Chondrocyte (in vitro differentiated cells): ENCODE measurements at places on chromosomes 3 and 15. TPM values are rescaled to one million over a fixed set of nuclear protein-coding genes. Genes with fewer than 3 reads are reported as not detected.

LRRIQ4 gene
- not detected in 3 replicates for total RNA-seq

DNA sequence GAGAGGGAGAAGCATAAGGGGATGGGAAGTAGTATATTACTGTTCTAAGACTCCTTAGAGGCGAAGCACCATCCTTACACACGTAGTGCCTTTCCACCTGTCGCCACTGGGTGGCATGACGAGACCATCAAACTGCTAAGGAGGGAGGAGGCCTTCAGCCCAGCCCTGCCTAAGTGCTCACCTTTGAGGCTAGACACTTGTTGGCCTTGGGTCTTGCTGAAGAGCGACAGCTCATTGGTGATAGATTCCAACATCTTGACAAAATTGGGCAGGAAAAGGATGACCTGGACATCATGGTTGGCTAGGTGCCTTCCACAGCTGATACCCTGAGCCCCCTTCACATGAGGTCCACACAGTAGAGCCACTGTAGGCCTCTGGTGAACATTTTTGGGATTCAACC is 19.6 kb downstream of the CLK3 start:
- DNase-seq: no peak

MUC13 gene
- not detected in 3 replicates for total RNA-seq

GRCh38 chr15:51186891-51187290 is 92.2 kb upstream of the TNFAIP8L3 start:
- no peak for DNase-seq

DNA sequence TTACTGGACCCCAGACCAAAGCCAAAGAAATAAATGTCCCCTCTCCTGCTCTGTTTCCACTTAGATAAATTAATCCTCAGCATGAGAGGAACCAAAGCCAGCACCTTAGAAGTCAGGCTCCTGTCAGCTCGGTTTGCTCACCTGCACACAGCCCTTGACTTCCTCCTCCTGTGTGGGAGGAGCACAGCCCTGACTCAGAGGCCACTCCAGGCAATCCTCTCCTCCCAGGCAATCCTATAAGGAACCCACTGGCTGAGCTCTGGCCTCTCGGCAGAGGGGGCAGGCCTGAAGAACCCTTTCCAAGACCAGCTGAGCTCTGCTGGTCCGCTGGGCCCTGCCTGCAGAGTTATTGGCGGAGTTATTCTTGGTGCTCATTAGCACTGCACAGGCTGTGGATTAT is 30.8 kb downstream of the LIPC start:
- DNase-seq: no peak

- no peak for DNase-seq
Observed at GRCh38 chr15:26901041-26901440, 34.2 kb downstream of the GABRA5 start.

DNA sequence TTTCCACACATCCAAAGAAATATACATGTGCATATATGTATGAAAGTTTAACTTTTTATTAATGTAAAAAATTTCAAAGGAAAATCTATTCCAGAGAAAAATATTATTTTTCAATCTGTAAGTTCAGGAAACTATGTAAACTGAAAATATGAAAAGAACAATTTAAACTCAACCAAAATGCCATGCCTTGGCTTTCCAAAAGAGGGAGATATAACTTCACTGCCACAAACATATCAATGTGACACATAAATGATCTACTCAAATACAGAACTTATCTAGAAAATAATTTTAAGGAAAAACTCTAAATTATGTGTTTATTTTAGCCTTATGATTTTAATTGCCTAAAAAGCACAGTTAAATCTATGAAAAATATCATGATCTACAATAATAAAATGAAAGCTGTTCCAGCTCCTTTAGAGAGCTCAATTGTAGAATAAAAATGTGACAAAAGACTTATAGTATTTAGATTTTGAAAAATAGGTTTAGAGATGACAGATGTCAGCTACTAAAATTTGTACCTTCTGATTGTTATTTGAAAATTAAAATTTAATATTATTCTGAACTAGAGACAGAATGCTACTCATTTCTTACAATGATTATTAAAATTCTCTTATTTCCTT is 94.8 kb downstream of the GBE1 start:
- DNase-seq: no peak

DNA sequence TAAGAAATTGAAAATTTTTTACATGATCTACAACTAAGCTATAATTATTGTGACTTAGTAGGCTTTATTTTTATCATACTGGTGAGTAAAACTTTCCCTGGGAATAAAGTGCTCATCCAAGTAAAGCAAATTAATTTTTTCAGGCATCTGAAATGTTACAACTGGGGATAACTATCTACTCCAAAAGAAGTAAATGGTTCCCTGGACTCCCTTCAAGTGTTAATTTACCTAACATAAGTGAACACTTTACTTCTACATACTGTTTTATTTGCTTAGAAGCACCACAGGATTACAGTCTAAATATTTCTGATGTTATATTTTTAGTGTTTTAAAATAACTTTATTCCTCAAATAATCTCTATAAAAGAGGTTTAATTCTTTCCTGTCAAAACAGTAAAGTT is 57.8 kb downstream of the IFT57 start:
- DNase-seq: no peak

GP9 gene
- not detected in 3 replicates for total RNA-seq

DNA sequence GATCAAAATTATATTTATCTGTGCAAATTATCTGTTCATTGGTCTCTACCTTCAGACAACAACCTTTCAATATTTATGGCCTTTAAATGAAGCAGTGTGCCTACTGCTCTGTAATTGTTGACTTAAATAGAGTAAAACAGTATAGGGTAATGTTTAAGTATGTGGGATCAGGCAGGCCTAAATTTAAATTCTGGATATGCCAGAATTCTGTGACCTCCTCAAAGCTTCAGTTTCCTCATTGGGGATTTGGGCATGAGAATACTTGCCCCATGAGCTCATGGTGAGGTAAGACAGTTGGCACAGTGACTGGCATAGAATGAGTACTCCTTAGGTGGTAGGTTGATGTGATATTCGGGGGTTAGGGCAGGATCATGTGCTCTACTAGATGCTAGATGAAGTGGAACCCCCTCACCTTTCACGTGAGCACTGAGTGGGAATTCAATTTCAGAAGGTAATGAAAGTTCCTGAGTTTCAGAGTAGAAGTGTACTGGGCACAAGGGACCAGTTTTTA is 14.9 kb downstream of the ARL8B start:
- DNase-seq: no peak

DNA sequence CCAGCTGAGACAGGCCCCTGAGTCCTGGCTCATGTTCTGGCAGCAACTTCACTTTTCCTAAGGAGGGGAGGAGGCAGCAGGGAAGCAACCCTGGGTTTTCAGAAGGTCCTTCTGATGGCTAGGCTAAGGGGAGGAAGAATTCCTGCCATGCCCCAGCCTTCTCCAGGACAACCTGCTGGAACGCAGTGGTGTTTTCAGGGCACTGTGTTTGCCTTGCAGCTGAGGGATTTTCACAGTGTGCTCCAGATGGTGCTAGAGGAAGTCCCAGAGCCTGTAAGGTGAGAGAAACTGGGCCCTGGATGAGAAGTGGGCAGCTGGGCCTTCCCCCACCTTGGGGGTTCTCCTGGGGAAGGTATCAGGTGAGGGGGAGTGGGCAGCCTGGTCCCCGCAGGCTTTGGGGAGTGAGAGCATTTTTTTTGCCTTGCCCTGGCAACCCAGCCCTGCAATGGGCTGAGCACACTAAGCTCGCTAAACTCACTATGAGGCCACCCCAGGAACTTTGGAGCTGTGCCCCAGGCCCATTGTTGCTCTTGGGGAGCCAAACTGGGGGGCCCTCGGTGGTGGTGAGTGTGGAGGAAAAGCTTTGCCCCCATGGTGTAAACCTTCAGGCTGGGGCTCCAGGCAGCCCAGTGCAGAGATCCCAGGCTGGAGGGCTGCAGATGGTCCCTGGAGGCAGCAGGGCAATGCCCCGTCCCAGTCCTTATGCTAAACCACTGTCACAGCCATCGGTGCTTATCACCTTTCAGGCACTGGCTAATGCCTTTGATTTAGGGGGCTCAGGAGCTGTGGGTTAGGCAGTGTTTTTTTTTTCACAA is 41.1 kb downstream of the ACAA1 start:
- no peak for DNase-seq

DNA sequence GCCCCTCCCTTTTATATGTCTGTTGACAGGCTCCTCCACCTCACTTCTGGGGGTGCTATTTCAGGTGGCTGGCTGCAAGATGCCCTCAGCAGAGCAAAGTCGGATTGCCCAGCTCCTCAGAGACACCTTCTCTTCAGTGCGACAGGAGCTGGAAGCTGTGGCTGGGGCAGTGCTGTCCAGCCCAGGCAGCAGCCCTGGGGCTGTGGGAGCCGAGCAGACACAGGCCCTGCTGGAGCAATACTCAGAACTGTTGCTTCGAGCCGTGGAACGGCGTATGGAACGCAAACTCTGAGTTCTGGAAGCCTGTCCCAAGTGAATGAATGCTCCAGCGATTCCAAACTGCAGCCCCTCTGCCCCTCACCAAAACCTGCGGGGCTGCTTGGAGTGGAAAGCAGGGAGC is 2.7 kb upstream of the JMJD7 start:
- DNase-seq: no peak

DNA sequence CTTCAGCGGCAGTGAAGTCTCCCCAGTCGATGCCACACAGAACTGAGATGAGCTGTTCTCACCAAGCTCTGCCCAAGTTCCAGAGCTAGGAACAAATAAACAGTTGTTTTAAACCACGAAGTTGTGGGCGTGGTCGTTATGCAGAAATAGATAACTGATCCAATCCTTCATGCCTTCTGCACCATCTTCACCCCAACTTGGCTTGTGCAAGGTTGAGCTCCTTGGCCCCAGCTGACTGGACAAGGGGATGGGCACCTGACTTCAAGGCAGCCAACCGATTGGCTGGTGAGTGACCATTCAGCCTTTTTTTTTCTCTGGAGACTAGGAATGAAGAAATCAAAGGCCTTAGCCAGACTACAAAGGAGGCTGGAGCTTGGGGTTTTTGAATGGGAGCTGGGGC is 23.9 kb downstream of the LINGO1 start:
- DNase-seq: no peak

DNA sequence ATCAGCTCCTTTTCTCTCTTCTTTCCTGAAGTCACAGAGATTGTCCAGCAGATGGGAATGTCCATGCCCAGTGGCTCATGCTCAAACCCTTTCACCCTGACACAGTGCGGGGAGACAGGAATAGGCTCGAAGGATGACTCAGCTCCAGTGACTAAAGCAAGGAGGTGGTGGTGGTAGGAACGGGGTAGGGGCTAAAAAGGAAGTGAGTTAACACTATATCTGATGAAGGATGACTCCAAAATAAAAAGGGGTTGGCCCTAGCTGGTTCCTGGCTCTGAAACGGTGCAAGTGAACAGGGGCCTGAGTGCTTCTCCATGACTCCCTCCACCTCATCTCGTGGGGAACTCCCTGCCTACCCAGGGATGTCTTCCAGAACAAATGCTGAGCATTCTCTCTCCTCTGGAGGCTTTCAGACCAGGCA is 167.4 kb upstream of the LPP start:
- DNase-seq: no peak

DNA sequence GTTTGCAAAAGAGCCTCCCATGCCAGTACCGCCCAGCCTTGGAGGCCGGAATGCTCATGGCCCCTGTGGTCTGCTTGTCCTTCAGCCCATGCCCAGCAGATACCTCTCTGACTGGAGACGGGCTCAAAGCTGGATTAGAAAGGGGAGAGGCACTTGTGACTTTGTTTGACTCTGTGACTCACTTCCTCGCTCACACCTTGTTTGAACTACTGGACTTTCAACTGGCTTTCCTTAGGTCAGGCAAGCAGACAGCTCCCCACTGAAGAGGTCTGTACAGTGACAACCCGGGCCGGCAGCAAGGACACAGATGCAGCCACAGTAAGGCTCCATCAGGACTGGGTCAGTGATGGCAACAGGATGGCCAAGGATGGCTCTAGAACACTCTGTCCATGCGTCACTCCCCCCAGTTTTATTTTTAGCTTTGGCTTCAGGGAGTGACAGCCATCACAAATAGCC is 98.6 kb upstream of the ABHD17C start:
- DNase-seq: no peak

- DNase-seq: no peak
Observed at GRCh38 chr3:186425788-186426730, 64.0 kb upstream of the DGKG start.

FAM240A gene
- total RNA-seq: not detected in 3 replicates

- DNase-seq: no peak
Observed at GRCh38 chr15:68375716-68376220, 56.2 kb downstream of the ITGA11 start.

DNA sequence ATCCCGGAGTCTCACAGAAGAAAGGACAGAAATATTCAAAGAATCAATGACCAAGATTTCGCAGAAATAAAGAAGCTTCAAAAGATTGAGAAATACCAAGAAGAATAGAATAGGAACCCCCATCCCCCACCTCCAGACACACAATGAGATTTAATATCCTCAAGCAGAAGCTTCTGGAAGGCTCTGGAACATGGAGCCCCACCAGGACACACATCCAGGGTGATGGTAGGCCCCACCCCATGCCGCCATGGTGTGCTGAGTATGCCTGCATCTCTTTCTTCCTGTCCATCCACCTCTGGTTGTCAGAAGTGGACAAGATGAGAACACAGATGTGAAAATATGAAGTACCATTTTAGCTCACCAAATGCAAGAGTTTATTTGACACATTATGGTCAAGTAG is 19.3 kb downstream of the PRR23E start:
- DNase-seq: no peak

DNA sequence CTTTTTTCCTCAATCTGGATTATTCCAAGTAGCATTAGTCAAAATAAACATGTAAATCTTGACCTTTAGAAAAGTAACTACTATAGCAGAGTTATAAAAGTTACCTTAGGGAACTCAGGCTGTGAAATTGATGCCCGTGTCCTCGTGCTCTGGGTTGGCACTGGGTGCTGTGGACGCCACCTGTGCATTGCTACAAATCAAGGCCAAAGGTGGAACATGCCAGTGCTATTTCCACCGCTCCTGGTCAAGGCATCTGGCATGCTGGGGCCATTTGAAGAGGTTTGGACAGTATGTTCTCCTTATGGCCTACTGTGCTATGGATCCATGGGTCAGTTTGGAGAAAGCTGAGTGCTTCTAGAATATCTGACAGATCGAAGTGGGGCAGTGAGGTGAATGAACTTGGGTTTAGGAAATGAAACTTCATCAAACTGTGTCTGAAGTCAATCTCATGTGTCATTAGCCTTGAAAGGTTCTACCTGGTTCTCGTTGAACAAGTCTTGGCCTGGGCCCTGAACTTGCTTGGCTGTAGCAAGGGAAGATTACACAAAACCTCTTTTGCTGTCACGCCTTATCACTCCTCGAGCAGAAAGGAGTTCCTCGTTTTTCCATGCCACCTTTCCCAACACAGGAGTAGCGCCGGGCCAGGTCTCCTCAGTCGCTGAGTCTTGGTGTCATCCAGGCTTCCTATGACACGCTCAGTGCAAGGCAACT is 397.6 kb upstream of the RGMA start:
- DNase-seq: no peak

GRCh38 chr3:191414286-191414685 is 46.7 kb upstream of the PYDC2 start:
- DNase-seq: no peak

PLCB2 gene
- total RNA-seq: 1.4 to 3.4 TPM (median 2.8 TPM) in 3 replicates

- DNase-seq: no peak
Observed at GRCh38 chr3:56869157-56869889, 67.6 kb upstream of the ARHGEF3 start.

- DNase-seq: no peak
Observed at GRCh38 chr3:42546691-42547213, 35.0 kb downstream of the SEC22C start.

PPP2R3A gene
- total RNA-seq: 14.7 to 20.6 TPM (median 14.8 TPM) in 3 replicates

GRCh38 chr3:141477224-141477623 is 9.6 kb upstream of the RASA2 start:
- DNase-seq: no peak
